DMS53 (cell line): ENCODE measurements at places on chromosomes 1 and 21.

DNA sequence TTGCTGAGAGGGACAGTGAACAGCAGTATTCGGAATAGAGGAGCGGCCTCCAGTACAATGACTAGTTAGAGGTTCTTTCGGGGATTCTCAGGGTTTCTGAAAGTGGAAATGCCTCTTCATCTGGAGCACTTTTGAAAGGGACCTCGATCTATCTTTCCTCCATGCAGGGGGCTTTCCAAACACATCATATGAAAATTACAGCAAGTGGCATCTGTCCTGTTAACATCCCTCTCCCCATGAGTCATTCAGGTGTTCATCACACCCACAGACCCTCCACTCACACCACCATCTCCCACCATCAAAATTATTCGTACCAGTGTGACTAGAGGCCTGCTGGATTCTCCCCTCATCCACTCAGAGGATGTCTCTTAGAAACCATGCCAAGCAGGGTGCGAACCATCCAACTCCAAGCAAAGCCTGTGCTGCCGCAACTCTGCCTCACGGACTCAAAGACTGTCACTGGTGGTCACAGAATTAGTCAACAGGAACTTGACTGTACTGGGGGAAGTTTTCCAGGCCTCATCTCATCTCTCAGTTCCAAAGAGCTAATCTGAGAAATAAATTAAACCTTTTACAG is 211.1 kb downstream of the MRPL39 start:
- no peak for DNase-seq

DNA sequence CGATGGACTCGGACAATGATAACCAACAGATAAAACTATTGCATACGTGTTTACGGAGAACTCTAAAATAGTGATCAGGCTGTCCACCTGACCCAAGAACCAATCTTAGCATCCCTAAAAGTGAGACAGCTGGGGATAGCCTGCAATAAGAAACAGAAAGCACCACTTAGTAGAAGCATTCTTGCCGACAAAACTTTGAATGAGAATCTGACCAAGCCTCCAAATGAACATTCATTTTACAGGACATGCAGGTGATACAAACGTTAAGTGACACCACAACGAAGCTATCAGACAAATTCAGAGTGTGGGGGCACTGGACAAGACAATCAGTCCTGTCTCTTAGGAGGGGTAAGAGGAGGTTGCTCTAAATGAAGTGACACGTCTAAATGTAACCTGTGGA is 1.2 kb downstream of the PSMG1 start:
- DNase-seq, result no peak

GRCh38 chr1:32234792-32235191 is 12.2 kb upstream of the FAM167B start:
- no peak for DNase-seq

- no peak for DNase-seq
These were observed 3.7 kb upstream of the SEC16B start for GRCh38 chr1:177973585-177973984.

DNA sequence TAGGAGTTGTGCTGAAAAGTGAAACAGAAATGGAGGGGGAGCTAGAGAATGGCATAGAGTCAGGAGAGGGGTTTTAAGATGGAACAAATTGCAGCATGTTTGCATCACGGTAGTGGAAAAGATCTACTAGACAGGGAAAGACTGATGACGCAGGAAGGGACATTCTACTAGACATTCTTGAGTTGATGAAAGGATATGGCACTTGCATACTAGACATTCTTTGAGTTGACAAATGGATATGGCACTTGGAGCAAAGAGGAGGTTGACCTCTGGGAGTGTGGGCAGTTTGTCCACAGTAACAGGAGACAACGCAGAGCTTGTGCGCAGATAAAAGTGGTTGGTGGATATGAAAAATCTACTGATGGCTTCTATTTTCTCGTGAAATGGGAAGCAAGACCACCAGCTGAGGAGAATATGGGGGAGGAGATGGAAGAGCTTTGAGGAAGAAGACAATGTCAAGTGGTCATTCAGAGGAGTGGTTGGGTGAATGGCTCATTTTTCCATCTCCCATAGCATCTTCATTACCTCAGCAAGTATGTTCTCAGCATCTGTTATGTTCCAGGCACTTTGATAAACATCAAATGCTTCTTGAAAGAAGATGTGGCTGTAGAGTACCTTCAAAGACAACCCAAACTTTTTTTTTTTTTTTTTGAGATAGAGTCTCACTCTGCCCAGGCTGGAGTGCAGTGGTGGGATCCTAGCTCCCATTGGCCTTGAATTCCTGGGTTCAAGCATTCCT is 2.4 kb upstream of the CTPS1 start:
- no peak for DNase-seq

- DNase-seq, result peak; percentile 67
These were observed 32.1 kb downstream of the HSD17B7 start for GRCh38 chr1:162822391-162823200.

- DNase-seq, result peak; percentile 97
These were observed 32.3 kb downstream of the SLC9A1 start for GRCh38 chr1:27122652-27123051.

DNA sequence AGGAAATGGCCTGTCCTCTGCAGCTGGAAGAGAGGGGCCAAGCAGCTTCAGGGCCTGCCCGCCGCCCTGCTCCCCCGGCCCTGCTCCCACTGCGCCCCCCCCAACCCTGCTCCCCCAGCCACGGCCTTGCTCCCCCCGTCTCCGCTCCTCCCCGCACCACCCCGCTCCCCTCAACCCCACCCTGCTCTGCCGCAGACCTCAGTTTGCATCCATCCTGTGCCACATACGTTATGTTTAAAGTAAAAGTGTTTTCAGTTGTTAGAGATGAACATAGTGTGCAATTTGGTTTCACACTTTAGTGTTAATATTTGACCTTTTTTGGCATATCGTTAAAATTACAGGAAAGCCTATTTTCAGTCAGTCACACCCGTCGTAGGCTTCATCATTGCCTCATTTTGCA is 34.1 kb upstream of the DIP2A start:
- DNase-seq, result no peak

- DNase-seq, result no peak
These were observed 3.3 kb downstream of the CCSAP start for GRCh38 chr1:229339520-229339919.

GRCh38 chr1:248699099-248699498 is 3.5 kb downstream of the OR14I1 start:
- DNase-seq, result no peak

DNA sequence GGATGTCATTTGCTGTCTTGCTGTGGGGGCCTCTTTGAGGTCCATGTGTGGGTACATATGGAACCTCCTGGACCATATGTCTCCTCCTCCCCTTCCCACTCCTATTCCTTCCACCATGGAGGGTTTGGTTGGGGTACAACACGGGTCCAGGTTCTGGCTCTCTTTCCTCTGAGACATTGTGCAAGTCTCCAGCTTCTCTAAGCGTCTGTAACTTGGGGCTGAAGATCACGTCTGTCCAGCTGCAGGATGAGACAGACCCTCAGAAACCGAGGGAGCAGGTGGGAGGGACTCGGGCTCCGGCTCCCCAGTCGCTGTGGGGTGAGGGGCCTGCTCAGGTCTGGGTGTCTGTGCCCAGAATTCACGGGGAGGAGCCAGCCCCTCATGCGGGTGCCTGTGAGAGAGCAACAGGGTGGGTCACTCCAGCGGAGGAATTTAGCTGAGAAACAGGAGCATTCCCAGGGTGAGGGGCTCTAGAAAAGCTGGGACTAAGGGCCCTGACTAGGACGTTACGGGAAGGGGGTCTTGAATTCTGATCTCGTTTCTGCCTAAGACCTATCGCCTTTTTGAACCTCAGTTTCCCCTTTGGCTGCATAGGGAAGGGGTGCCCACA is 42.0 kb upstream of the DMBX1 start:
- DNase-seq, result no peak

GRCh38 chr1:246617156-246617555 is 50.9 kb downstream of the CNST start:
- no peak for DNase-seq

GRCh38 chr21:35145626-35146233 is 96.6 kb upstream of the RUNX1 start:
- no peak for DNase-seq
